Left kidney (tissue), 8 donors: ENCODE measurements at places on chromosomes 2 and 18.

DNA sequence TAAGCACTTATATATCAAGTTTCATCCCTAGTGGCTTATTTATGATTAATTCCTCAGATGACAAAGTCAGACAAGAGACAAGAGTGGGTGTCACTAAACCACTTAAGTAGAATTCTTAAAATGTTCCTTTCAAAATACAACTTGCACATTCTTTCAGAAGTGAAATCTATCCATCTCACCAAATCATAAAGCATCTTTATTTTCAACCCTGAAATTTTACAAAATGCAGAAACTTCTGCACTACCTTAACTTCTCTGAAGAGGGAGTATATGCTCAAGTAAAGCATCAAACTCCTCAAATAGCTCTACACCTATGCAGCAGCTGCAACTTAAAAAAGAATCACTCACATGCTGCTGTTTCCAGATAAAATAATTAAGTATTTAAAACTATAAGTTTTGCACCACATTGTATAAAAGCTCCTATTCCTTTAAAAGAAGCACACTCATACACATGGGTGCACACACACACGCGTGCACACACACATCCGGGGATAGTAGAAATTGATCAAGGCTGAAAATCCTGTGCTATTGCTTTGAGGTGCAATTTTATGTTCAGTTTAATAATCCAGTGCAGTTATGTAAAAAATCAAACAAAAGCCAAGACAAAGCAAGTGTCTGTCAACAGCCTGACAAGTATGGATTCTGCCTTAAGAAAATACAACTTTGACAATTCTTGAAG is 244.5 kb downstream of the TCF4 start:
- no peak for DNase-seq

DNA sequence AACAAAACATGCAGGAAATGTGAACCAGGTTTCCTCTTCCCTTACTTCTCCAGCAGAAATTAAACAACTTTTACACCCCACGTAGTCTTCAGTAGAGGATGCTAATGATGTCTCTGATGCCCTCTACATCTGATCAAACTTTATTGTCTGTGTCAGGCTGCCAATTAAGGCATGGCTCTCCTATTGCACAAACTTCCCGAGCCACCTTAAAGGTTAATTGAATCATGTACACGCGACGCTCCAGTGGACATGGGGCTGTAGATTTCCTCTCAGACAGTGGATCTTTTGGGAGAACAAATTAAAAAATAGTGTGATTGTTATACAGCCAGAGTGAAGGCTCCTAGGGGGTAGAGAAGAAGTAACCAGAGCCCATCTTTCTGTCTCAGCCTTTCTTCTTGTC is 301.6 kb downstream of the SMAD2 start:
- peak; percentile 6 for DNase-seq

GRCh38 chr2:241211276-241211675 is 22.8 kb downstream of the ANO7 start:
- no peak for DNase-seq

GRCh38 chr2:188969651-188970050 is 4.5 kb upstream of the COL3A1 start:
- no peak for DNase-seq

GRCh38 chr2:150485871-150486538 is 1.5 kb downstream of the RND3 start:
- DNase-seq = peak; percentile 63

DNA sequence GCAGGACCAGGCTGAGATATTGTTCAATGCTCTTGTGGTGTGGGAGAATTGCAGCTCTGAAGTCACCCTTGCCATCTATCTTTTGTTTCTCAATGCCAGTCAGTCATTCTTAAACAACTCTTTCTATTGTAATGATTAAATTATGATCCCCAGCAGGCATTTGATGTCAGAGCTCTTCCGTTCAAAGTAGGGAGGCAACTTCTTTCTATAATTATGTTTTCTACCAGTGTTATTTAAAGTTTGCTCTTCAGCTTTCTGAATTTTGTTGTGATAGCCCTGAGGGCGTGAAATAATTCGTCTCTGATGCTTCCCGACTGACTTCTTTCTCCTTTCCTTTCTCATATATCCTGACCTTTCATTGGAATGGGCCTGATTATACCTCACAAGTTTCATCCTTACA is 161.4 kb upstream of the KLHL14 start:
- DNase-seq = no peak

DNA sequence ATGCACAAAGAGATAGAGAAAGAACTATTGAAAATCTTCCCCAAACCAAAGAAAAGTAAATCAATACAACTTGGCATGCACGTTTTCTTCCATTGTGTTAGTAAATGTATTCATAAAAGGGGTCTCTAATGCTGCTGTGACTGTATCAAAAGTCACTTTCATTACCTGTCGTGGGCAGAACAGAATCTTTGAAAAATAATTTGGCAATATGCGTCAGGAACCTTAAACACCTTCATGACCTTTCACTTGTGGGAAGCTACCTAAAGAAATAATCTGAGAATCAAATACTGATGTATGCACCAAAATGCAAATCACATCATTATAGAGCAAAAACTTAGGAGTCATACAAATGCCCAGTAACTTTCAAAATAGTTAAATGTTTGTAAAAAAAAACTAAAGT is 105.3 kb downstream of the ARL4C start:
- DNase-seq = no peak

- DNase-seq = no peak
These were observed 1003.8 kb upstream of the DDX18 start for GRCh38 chr2:116810645-116811044.

GRCh38 chr2:70233926-70234325 is 14.5 kb downstream of the TIA1 start:
- no peak for DNase-seq

GRCh38 chr18:60277855-60278480 is 94.6 kb downstream of the MC4R start:
- DNase-seq = no peak

DNA sequence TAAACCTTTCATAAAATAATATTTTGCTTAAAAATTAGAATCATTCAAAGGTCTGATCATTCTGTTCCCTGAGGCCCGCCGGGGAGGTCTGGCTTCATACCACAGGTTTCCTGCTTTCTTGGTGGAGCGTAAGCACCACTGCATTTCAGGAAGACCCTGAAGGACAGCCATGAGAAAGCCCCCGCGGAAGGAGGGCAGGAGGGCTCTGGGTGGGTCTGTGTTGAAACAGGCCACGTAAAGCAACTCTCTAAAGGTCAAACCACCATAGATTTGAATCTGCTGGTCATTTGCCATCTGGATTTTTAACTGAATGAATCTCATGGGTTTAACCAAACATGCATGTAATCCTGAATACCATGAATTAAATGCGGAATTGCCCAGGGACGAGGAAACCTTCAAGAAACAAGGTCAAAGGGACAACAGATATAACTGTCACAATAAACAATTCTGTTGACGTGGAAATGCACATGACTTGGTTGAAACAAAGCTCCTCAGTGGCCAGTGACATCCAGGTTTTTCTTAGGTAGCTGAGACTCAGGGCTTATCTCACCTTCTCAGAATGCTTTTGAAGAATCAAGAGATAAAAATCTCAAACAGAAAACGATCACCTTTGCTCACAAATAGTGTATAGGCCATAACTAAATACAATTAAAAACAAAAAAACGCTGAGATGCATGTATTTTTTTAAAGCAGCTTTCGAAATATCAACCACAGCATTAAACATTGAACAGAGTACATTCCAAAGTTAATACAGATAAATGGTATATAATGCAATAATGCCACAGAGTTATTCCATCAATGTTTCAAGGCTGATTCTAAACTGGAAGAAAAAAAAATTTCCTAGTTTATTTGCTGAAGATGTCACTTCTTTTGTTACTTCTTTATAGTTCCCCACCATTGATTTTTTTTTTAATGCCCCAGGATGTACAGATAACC is 193.2 kb downstream of the BCL2 start:
- DNase-seq = no peak

- no peak for DNase-seq
These were observed 112.4 kb upstream of the DDX18 start for GRCh38 chr2:117702098-117702497.

DNA sequence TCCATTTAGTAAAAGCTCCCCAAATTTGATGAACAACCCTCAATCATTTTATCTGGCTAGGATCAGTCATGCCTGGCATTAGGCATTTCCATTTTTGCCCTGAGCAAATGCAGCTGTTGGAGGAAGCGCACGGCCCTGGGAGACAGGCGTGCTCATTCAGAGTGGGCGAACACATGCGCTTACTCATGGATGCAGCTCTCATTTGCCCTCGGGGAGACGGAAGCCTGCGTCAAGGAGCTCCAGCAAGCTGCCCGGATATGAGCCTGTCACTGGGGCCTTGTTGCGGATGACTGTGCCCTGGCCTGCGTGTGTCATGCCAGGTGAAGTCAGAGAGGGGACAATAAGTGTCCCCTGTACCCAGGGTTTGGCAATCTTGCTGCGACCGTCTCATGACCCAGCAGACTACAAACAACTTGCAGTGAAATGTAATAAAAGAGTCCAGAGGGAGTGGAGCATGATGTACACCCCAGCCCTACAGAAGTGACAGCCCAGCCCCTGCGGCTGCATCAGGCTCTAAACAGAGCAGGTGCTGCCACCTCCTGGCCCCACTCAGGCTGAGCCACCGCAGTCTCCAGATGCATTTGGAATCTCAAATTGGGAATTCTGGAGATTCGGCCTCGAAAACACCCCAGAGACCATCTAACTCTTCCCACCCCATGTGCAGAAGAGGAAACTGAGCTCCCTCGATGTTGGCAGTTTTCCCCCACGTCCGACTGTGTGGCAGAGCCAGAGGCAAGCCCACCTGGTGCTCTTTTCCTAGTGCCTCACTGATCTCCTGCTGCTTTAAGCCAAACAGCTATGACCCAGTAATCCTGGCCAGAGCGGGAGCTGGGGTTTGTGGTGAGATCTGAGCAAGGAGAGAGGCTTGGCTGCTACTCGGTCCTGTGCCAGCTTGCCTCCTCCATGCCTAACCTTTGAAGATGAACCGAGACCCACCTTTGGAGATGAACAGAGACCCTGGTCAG is 105.0 kb upstream of the ALK start:
- peak; percentile 43 for DNase-seq

GRCh38 chr2:54524226-54524991 is 68.3 kb downstream of the SPTBN1 start:
- DNase-seq = no peak

GRCh38 chr2:203811491-203812221 is 55.9 kb upstream of the CTLA4 start:
- no peak for DNase-seq

GRCh38 chr2:104487366-104487765 is 366.5 kb upstream of the POU3F3 start:
- no peak for DNase-seq

DNA sequence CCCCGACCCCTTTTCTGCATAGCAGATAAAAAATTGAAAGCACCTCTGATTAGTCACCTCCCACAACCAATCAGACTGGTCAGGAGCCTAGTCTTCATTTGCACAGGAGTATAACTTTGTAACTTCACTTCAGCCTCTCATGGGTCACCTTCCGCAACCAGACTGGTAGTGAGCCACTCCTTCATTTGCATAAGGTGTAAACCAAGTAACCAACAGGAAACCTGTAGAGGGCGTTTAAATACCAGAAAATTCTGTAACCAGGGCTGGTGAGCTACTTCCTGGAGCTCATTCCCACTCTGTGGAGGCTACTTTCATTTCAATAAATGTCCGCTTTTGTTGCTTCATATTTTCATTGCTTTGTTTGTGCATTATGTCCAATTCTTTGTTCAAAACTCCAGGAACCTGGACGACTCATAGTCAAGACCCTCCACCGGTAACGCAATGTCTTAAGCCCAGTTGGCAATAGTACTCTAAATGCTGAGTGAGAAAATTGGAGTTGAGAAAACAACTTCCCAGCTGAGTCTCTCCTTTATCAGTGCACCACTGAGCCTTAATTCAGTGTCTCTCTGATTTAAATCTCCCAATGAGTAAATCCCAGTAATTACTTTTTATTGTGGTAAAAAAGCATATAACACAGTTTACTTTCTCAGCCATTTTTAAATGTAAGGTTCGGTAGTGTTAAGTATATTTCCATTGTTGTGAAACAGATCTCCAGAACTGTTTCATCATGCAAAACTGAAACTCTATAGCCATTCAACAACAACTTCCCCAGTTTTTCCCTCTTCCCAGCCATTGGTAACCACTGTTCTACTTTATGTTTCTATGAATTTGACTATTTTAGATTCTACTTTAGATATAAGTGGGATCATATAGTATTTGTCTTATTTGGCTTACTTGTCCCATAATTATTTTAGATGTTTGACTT is 392.7 kb upstream of the SLC8A1 start:
- DNase-seq = no peak

DNA sequence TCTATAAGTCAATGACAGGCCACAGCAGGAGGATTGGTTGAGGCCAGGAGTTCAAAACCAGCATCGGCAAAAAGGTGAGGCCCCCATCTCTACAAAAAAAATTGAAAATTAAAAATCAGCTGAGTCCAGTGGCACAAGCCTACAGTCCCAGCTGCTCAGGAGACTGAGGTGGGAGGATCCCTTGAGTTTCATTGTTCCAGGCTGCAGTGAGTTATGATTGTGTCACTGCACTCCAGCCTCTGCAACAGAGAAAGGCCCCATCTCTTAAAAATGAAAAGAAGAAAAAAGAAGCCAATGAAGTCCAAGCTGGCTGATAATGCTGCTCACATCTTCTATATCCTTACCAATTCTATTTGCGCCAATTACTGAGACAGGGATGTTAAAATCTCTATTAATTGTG is 39.1 kb downstream of the MRPS5 start:
- no peak for DNase-seq

DNA sequence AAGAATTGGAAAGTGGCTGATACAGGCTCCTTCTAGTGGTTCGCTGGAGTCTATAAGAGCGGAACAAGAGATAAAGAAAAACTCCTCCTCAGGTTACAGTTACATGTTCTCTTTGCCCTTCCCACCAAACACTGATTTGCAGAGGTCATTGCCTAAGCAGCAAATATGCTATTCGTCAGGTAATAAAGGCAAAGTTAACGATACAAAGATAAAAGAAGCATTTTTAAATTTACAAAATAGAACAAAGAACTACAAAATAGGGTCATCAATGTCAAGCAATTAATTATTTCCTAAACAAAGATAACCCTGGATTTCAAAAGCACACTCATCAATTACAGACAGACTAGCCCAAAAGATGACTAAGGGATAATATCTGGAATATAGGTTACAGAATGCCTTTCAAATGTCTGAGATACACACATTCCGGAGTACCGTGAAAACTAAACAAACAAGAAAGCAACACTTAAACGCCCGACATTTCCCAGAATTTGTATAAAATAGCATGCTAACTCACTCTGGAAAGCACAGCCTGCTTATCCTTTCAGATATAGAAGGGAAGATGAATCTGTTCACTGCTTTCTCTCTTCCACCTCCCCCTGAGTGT is 186.4 kb downstream of the MREG start:
- no peak for DNase-seq

- no peak for DNase-seq
These were observed 87.9 kb upstream of the LRRTM1 start for GRCh38 chr2:80392441-80392840.

GRCh38 chr2:164662066-164662465 is 40.8 kb upstream of the GRB14 start:
- DNase-seq = no peak

GRCh38 chr2:144524118-144525009 is 4.4 kb upstream of the ZEB2 start:
- no peak for DNase-seq

- no peak for DNase-seq
These were observed 935.9 kb upstream of the LRATD1 start for GRCh38 chr2:13696601-13697000.
